Uterine smooth muscle cell (primary cell): ENCODE measurements at places on chromosomes 16 and 17. TPM values are rescaled to one million over a fixed set of nuclear protein-coding genes. Genes with fewer than 3 reads are reported as not detected.

The SOST gene
- not detected in 2 replicates for total RNA-seq

The MYO15A gene
- total RNA-seq, result 0.33 and 0.50 TPM in 2 replicates

The CCDC92B gene
- total RNA-seq, result not detected in 2 replicates

The P2RX5 gene
- total RNA-seq, result 3.7 and 4.0 TPM in 2 replicates

The KCNJ12 gene
- total RNA-seq, result under 0.01 and 0.37 TPM in 2 replicates

The HOXB13 gene
- total RNA-seq, result not detected in 2 replicates

The KRT39 gene
- 0.11 TPM in 1 of 2 replicates, not detected in the other for total RNA-seq

The SRCIN1 gene
- under 0.01 and 0.12 TPM in 2 replicates for total RNA-seq

The PRR29 gene
- total RNA-seq, result 0.11 and 0.25 TPM in 2 replicates

The AOC3 gene
- 0.11 and 0.12 TPM in 2 replicates for total RNA-seq

The CMTM4 gene
- total RNA-seq, result 19.6 and 20.6 TPM in 2 replicates

The KRT20 gene
- 0.22 TPM in 1 of 2 replicates, not detected in the other for total RNA-seq

The HNF1B gene
- total RNA-seq, result under 0.01 TPM in 1 of 2 replicates, not detected in the other

The DPEP1 gene
- total RNA-seq, result not detected in 2 replicates

The SHCBP1 gene
- 20.4 and 71.8 TPM in 2 replicates for total RNA-seq

The STH gene
- not detected in 2 replicates for total RNA-seq

The KRT33A gene
- total RNA-seq, result not detected in 2 replicates

The SMIM36 gene
- total RNA-seq, result not detected in 2 replicates

The ASB16 gene
- total RNA-seq, result under 0.01 and 0.25 TPM in 2 replicates

The LRRC37A2 gene
- total RNA-seq, result 3.5 and 4.0 TPM in 2 replicates

The CD300H gene
- total RNA-seq, result not detected in 2 replicates

The UNC13D gene
- 1.00 and 1.2 TPM in 2 replicates for total RNA-seq

The CCDC200 gene
- total RNA-seq, result not detected in 2 replicates

The CRISPLD2 gene
- 4.5 and 5.4 TPM in 2 replicates for total RNA-seq

The PROCA1 gene
- total RNA-seq, result 1.7 and 1.8 TPM in 2 replicates

The TMEM235 gene
- total RNA-seq, result not detected in 2 replicates

The EVPLL gene
- not detected in 2 replicates for total RNA-seq

The EVI2B gene
- total RNA-seq, result 0.12 TPM in 1 of 2 replicates, not detected in the other

The ZPBP2 gene
- not detected in 2 replicates for total RNA-seq

The DYNLRB2 gene
- total RNA-seq, result 0.25 TPM in 1 of 2 replicates, not detected in the other

The EVPL gene
- total RNA-seq, result 0.12 and 0.22 TPM in 2 replicates

The KCNH6 gene
- total RNA-seq, result not detected in 2 replicates

The PABPN1L gene
- not detected in 2 replicates for total RNA-seq

The ATF7IP2 gene
- total RNA-seq, result 2.5 and 5.0 TPM in 2 replicates

The MMP2 gene
- total RNA-seq, result 657 and 1,958 TPM in 2 replicates

The MPV17L gene
- 0.12 and 0.33 TPM in 2 replicates for total RNA-seq

The SULT1A4 gene
- total RNA-seq, result 1.1 and 1.2 TPM in 2 replicates

The TEKT5 gene
- not detected in 2 replicates for total RNA-seq

The CLDN7 gene
- 2.1 and 4.5 TPM in 2 replicates for total RNA-seq

The NOTUM gene
- under 0.01 TPM in 2 replicates for total RNA-seq

The CHP2 gene
- not detected in 2 replicates for total RNA-seq

The ZP2 gene
- not detected in 2 replicates for total RNA-seq

The NXN gene
- 25.2 and 50.4 TPM in 2 replicates for total RNA-seq

The SPATA20 gene
- total RNA-seq, result 65.1 and 85.6 TPM in 2 replicates

The RAMP2 gene
- 0.37 TPM in 1 of 2 replicates, not detected in the other for total RNA-seq

The KRTAP4-4 gene
- total RNA-seq, result not detected in 2 replicates

The CD68 gene
- 12.8 and 16.2 TPM in 2 replicates for total RNA-seq

The HS3ST2 gene
- total RNA-seq, result 0.11 and 0.75 TPM in 2 replicates

The VAMP2 gene
- total RNA-seq, result 6.0 and 6.1 TPM in 2 replicates

The ACAP1 gene
- 2.4 and 5.7 TPM in 2 replicates for total RNA-seq

The CDRT15L2 gene
- total RNA-seq, result not detected in 2 replicates

The USP6 gene
- total RNA-seq, result under 0.01 TPM in 2 replicates

The NPTX1 gene
- total RNA-seq, result 1.5 and 4.9 TPM in 2 replicates

The TPSAB1 gene
- total RNA-seq, result not detected in 2 replicates

The C16orf96 gene
- not detected in 2 replicates for total RNA-seq

The ACSM2A gene
- total RNA-seq, result not detected in 2 replicates

The GP1BA gene
- total RNA-seq, result not detected in 2 replicates

The CAPNS2 gene
- 0.66 and 0.87 TPM in 2 replicates for total RNA-seq
